ENCODE measurements at places on chromosomes 7 and 10.

GRCh38 chr10:50522908-50523307 is 100.8 kb downstream of the SGMS1 start:
- DNase-seq: no peak

DNA sequence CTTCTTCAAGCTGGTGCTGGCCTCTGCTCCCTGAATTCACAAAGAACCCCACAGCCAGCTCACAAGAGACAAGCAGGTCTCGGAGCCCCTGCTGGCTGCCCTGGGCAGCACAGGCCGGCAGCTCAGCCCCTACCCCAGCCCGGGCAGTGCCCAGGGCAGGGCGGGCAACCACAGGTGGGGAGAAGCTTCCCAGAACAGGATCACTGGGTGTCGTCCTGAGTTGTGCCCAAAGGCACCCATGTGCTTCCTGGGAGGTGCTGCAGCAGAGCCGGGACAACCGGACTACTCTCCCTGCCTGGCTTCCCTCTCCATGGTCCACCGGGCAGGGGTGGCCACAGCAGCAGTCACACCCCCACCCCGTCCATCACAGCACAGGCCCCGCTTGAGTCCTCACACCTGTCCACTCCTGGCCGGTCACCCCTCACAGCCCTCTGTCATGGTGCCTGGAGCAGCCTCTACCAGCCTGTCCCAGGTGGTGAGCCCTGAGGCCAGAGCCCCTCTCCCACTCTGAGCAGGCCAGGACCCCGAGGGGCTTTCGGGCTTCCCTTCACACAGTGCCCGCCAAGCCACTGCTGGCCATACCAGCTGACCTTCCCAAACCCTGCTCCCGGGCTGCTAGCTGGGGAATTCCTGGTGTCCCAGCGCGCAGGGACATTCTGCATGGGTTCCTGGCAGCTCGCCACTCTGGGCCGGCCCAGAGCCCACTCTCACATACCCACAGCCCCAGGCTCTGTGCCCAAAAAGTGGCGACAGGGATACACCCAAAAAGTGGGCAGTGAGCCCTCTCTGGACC is 3.1 kb downstream of the RASGEF1A start:
- DNase-seq: no peak

DNA sequence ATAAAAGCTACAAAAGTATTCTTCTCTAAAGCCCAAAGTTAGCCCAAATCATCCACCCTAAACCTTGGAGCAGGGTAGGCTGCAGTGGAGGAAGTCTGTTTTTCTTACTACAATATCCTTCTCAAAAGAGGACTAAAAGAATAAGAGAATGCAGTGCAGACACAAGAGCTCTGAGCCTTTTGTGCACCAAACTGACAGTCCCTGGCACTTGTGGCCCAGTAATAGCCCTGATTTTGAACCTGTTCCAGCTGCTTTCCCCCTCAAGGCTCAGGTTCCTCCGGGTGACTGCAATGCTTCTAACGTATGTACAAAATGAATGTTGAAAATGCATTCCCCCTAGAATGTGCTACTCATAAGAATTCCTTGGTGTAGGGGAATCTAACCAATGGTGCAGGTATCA is 154.4 kb downstream of the JAZF1 start:
- no peak for DNase-seq

DNA sequence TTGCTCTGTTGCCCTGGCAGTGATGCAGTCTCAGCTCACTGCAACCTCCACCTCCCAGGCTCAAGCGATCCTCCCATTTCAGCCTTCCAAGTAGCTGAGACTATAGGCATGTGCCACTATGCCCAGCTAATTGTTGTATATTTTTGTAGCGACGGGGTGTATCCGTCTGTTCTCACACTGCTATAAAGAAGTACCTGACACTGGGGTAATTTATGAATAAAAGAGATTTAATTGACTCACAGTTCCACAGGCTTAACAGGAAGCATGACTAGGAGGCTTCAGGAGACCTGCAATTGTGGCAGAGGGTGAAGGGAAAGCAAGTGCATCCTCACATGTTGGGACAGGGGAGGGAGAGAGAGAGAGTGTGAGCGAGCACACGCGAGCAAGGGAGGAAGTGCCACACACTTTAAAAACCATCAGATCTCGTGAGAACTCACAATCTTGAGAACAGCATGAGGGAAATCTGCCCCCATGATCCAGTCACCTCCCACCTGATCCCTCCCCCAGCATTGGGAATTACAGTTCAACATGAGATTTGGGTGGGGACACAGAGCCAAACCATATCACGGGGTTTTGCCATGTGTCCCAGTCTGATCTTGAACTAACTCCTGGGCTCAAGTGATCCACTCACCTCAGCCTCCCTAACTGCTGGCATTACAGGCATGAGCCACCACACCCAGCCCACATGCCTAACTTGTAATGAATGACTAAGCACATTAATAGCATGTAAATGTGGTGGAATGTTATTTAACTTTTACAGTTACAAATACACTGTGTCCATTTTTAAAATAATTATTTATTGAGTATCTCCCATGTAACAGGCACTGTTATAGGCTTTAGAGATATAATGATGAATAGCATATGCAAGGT is 65.5 kb downstream of the RALA start:
- no peak for DNase-seq

DNA sequence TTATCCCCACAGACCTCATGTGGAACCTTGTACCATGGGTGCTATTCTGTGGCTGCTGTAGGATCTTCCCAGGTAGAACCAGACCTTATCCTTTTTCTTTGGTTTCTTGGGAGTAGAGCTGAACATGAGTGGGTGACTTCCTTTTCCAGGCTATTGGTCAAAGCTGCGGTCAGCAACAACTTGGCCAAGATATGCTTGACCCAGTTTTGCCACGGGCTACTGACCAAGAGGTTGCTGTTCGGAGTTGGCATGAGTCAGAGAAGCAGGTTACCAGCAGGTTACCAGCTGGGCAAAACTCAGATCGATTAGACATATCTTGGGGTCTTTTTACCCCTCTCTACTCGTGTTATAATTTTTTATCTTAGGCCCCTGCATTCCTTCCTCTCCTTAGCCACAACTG is 36.7 kb upstream of the HDAC9 start:
- no peak for DNase-seq

DNA sequence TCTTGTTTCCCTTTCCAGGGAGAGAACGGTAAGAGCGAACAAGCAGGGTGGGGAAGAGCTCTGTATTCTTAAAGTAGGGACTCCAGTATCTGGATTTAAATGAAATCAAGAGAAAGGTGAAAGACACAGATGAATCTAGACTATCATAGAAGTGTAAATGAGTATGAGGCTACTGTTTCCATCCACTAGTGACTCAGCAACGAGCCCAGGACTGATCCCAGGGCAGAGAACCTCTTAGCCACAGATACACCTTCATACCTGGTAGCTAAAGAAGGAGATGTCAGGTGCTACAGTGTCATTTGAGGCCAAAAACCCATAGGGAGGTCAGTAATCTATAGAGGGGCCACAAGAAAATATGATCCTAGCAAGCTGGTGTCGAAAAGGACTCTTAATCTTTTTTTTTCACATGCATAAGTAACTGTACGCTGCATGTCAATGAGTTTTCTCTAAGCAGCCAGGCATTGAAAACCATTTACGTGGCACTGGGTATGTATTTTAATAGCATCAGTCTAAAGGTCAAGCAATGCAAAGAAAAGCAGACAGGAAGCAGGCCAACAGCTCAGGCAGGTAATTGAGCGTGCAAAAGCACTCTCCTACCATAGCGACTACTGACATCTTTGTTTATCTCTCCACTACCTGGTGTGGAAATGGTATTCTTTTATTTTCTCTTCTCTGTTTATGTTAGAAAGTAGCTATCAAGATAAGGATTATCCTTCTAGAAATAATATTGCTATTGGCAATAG is 91.5 kb upstream of the EGR2 start:
- no peak for DNase-seq

DNA sequence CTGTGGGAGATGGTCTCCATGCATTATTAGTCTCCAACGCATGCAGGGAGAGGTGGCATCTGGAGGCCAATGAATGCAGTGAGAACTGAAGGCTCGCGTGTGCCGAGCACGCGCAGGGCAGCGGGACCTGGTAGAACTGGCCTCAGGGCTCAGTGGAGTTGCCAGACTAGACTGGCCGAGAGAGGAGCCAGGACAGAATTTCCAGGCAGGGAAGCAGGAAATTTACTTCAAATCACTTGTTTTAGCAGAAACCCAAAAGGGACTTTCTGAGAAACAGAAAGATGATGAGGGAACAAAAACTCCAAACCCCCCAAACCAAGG is 311.0 kb upstream of the IMMP2L start:
- no peak for DNase-seq

GRCh38 chr10:63064706-63065105 is 68.4 kb upstream of the NRBF2 start:
- DNase-seq: no peak

DNA sequence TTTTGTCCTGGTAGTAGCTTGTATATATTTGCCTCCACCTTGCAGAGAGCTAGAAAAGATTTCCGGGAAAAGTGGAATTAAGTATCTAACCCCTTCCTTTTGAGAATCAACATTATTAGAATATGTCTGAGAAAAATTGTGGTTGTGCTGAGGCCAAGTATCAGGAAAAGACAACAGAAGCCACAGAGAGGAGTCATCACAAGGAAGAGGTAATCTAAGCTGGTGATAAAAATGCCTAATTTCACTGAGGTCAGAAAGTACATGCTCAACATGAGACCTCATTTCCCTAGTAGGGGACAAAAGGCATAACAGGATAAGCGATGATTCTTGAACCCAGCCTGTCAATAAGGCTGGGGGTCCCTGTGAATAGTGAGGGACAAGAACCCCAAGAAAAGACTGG is 97.0 kb upstream of the PDE1C start:
- DNase-seq: no peak

DNA sequence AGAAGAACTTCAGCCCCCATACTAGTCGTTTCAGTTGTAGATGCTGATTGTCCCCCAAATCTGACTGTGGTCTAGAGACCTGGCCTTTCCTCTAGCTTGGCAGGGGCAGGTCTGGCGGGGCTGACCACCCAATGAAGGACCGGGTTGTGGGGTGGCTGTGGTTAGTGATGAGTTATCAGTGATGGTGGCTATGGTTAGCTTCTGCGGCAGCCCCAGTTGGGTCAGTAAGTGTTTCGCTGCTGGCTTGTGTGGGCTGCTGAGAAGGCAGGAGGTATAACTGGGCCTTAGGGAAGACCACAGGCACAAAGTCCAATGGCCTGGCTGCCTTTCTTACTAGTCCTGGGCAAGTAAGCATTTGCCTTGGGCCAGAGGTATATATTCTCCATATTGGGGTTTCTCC is 21.3 kb downstream of the VWA2 start:
- DNase-seq: no peak

DNA sequence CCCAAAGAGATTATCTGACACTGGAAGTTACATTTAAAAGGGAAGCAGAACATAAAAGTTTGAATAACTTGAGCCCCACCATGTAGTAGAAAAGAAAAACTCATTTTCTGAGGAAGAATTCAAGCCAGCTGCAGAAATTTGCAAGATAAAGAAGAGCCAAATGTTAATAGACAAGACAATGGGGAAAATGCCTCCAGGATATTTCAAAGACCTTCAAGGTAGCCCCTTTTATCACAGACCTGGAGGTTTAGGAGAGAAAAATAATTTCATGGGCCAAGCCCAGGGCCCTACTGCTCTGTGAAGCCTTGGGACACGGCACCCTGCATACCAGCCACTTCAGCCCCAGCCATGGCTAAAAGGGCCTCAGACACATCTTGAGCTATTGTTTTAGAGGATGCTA is 18.4 kb upstream of the AKR1C1 start:
- DNase-seq: no peak

DNA sequence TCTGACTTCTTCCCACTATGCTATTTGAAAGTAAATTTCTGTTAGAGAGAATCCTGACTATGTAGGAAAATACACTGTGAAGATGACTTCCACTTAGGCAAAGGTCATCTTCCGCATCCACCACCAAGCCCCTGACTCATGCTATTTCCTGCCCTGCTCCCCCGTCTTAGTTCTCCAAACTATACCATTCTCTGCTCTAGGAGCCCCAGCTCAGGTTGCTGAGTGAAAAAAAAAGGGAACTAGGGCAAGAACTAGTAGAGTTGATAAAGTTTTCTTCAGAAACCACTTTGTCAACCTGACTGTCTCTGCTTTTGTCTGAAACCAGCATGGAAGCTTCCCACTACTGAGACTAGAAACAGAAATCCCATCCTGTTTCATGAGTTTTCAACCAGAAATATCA is 96.9 kb downstream of the EVX1 start:
- DNase-seq: no peak

- no peak for DNase-seq
These were observed 113.8 kb upstream of the PPP2R2D start for GRCh38 chr10:131786756-131787605.

- no peak for DNase-seq
These were observed 591.4 kb downstream of the PARD3 start for GRCh38 chr10:34223658-34224057.

DNA sequence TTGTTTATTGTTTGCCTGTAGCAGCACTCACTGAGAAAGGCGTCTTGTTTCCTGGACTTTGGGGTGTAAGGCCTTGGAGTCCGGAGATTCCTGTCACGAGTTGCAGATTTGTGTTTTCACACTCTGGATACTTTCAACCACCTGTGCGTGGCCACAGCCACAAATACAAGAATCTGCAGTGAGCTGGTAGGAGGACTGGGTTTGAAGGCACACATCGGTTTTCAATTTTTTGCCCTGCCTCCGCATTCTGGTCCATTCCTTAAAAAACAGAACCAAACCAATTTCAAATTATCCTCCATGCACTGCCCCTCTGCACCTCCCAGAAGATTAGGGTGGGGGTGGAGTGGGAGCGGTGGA is 619 bp downstream of the EXOC4 start:
- DNase-seq: no peak

- DNase-seq: no peak
These were observed 13.2 kb downstream of the PDLIM1 start for GRCh38 chr10:95277614-95278013.

DNA sequence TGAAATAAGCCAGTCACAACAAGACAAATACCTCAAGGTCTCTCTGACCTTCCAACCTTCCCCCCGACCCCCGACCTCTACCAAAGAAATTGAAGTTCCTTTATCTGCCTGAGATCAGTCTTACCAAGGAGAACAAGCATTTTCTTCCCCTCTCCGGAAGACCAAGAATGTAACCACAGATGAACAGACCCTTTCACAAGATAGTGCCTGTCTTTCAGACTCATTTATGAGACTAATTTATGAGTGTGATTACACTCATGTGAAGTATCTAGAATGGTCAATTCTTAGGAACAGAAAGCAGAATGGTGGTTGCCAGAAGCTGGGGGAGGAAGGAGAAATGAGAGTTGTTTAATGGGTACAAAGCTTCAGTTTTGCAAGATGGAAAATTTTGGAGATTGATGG is 108.9 kb upstream of the MKLN1 start:
- DNase-seq: no peak
